ENCODE measurements at places on chromosomes 16 and 17. TPM values are rescaled to one million over a fixed set of nuclear protein-coding genes. Genes with fewer than 3 reads are reported as not detected.

CPPED1 gene
- 52.8 TPM for total RNA-seq

NXPH3 gene
- total RNA-seq: not detected

DNA sequence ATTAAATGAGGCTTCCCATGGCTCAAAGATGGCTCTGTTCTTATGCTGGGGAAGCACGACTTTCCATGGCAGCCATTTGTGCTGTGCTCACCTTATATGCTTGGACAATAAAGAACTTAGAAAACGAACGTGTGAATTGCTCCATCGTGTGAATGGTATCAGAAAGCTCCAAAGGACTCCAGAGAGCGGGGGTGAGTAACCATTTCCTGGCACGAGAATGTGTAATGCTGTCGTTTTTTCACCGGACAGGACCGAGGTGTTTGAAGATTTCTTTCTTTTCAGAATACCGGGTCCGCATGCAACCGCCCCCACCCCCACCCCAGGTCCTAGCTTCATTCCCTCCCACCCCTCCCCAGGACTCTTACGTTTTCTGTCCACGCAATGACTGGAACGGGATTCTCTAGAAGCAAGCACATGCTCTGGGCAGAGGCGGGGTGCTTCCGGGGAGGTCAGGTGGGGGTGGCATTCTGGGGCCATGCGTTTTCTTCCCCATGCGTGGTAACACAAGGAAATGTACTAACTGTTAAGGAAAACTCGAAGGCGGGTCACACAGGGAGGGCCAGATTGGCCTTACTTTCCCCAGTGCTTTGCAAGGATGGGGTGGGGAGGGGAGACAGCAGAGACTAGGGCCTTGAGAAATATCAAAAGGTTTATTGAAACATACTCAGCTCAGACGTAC is 26.2 kb downstream of the GPRC5B start:
- DNase-seq: no peak

- no peak for DNase-seq
Observed at GRCh38 chr17:47251421-47251940, 2.1 kb upstream of the ITGB3 start.

DNA sequence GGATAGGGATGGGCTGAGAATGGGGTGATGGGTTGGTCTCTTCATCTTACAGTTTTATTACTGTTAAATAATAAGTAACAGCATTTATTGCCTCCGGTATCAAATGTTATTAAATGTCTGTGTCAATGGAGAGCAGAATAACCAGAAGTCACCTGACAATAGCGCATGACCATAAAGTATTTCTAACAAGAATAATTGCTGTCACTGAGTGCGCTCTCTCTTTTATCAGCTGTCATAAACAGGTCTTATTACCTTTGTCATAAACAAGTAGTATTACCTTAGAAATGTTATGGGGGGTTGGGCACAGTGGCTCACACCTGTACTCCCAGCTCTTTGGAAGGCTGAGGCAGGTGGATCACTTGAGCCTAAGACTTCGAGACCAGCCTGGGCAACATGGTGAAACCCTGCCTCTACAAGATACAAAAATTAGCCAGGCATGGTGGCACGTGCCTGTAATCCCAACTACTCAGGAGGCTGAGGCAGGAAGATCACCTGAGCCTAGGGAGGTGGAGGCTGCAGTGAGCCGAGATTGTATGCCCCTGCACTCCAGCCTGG is 120.6 kb downstream of the MAP2K6 start:
- no peak for DNase-seq

GRCh38 chr16:60166111-60166510 is 1432.0 kb upstream of the GOT2 start:
- DNase-seq: no peak

Data from PC-9 (cell line).